ENCODE measurements at places on chromosomes 7 and 10. TPM values are rescaled to one million over a fixed set of nuclear protein-coding genes. Genes with fewer than 3 reads are reported as not detected.

Gene ODAD2
- 17.5 TPM for total RNA-seq

Gene C7orf57
- total RNA-seq = not detected

Gene COBL
- not detected for total RNA-seq

Gene IFIT3
- total RNA-seq = 11.6 TPM

Gene HOXA2
- total RNA-seq = not detected

Gene ANXA8L1
- total RNA-seq = 0.17 TPM

Gene VIPR2
- not detected for total RNA-seq

GRCh38 chr10:46530249-46531186, 25.9 kb downstream of the GPRIN2 start:
- DNase-seq = peak; percentile 96

GRCh38 chr7:91569728-91570457, 305.7 kb downstream of the FZD1 start:
- DNase-seq = no peak

DNA sequence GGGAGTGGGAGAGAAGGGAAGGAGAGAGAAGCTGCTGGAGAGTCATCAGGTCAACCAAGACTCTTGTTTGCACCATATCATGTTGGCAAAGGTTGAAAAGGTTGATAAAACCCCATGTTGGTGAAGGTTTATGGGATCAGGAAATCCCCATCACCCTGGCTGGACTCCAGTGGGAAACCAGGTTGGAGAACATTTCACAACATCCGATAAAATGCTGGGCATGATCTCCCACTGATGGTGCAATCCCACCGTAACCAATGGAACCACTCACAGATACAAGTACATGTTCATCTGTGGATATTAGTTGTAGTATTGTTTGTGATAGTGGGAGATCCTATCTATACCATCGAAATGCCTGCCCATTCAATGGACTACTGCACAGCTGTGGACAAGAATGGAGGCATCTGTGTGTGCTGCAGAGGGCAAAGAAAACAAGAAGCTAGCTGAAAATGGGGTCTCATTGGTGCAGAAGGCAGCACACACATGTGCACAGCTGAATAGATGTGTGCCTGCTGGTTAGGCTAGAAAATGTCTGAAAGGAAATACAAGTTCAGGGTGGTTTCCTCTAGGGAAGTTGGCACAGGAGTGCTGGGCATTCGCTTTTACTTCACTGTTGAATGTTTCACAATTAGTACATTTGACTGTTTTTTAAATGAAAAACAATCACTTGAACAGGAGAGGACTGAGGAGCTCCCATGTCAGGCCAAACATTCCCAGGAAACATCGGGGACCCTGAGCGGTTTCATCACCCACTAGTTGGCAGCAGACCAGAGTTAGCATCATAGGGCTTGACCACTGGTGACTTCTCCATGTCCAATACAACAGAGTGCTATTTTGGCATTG, 80.4 kb upstream of the MGMT start:
- DNase-seq = no peak

DNA sequence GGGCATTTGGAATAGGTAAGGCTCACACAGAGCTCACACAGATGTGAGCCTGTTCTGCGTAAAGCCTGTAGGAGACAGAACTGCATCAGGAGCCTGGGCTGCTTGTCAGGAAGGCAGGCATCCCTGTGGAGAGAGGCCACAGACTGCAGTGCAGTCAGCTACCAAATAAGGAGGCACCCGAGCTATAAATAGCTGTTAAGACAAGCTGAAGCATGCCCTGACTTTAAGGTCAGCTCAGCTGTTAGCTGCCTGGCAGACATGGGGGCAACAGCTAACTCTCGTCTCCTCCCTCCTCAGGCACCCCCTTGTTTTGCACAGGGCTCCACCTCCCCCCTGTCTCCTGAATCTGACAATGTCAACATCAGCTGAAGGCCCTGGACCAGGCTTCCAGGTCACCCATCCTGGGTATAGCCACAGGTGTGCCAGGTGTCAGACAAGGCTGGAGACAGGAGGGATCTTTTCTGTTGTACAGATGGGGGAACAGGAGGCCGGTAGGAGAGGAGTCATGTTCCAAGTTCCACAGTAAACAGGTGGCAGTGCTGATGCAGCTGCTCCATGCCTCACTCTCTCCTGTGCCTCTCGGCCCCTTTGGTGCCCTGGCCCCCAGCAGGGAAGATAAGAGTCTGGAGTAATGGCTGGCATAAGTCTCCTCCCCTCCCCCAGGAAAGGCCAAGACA, 27.6 kb upstream of the MKRN1 start:
- peak; percentile 72 for DNase-seq

DNA sequence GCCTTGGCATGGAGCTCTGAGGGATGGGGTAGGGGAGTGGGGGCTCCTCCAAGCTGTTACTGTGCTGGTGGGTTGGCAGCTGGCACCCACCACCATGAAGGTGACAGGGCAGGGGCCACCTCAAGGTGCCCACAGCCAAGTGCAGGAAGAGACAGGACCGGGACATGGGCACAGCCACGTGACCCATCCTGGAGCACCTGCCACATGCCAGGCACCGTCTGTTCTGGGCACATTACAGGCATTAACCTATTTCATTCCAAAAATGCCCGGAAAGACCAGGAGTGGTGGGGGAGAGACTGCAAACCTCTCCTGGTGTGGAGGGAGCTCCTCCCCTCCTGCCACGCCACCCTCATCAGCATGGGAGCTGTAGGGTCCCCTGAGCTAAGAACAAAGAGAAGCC, 56.7 kb downstream of the CAMK2B start:
- DNase-seq = no peak

DNA sequence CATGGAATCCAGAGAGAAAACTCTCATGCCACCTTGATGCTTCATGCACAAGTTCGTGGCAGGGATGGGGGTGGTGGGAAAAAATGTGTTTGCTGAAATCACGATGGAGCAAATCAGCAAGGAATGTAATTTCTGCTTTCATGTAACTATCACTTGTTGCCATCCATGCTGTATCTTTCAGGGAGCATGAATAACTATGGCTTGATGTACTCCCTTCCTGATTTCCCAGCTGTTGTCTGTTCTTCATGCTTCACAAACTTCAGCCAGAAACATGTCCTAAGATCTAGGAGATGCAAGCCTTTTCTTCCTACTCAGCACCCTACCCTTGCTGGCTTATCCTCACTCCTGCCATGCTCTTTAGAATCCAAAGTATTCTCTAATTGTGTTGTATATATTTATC, 64.0 kb downstream of the LRRC4 start:
- DNase-seq = no peak

DNA sequence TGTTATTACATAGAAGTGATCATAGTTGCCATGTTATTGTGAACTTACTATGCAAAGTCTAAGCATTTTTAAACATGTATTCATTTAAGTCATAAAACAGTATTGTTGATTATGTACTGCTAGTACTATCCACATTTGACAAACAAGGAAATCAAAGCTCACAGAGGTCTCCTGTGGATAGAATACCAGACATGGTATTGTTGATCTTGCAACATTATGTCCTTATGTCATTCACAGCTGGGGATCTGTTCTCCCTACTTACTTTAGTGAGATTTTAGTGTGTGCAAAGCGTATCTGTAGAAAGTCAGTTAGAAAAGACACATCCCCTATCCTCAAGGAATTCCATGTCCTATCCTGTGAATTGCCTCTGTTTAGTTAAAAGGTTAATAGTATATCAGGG, 106.1 kb downstream of the SND1 start:
- no peak for DNase-seq

GRCh38 chr10:107474650-107475049, 310.1 kb upstream of the SORCS1 start:
- DNase-seq = no peak

GRCh38 chr10:102951316-102951715, 33.2 kb downstream of the CNNM2 start:
- DNase-seq = no peak
